ENCODE measurements at places on chromosomes 13 and 19.

DNA sequence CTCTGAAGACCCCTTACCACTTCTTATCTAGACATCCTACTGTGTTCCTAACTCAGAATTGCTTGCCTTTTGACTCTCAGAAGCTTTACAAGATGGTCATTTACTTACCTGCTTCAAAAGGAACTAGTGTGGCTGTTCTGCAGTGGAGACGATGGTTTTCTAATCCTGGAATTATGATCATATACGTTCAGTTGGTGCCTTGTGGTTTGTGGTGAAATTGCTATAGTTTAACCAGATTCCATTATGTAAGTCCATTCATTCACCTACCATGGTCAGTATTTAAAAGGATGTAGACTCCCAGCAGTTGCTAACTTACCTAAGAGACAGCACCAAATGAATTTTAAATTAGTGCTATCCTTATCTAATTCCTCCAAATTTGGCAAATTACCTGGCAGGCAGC is 210.9 kb downstream of the SHISA2 start:
- no peak for DNase-seq

- DNase-seq, result no peak
Observed at GRCh38 chr13:29438769-29439168, 156.7 kb downstream of the SLC7A1 start.

DNA sequence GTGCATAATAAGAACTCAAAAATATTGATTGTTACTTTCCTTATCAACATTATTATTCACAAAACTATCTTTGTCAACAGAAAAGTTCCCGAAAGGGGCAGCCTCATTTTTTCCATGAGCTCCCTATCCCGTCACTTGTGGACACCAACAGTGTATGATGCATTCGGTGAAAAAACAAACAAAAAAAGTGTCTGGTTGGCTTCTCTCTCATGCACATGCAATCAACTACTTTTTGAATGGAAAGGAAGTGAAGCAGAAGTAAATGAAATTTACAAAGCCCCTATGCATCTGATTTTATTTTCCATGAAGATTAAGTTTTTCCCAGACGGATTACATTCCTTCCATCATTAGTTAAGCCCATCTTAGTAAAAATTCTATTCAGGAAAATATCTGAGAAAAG is 526.9 kb downstream of the RFC3 start:
- DNase-seq, result no peak

- DNase-seq, result no peak
Observed at GRCh38 chr13:84648069-84648640, 765.9 kb upstream of the SLITRK1 start.

DNA sequence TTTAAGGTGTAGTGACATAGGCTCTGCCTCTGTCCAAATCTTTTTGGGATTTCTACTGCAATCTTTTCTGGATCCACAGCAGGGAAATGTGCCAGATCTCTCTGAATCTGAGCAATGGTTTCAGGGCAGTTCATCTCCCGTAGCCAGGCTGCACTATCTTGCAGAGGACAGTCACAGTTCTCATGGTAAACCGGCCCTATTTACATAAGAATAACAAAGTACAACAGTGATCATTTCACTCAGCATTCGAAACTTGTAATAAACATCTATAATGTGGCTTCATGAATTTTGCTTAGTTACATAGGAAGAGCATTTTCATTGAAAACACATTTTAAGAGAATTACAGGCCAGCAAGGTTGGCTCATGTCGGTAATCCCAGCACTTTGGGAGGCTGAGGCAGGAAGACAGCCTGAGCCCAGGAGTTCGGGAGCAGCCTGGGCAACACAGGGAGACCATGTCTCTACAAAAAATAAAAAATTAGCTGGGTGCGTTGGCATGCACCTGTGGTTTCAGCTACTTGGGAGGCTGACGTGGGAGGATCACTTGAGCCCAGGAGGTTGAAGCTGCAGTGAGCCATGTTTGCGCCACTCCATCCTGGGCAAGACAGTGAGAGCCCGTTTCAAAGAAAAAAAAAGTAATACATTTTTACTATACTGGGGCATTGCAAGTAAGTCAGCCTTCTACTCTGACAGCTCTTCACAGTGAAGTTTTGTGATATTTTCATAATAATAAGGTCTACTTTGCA is 5.0 kb downstream of the POGLUT2 start:
- no peak for DNase-seq
